ENCODE measurements at places on chromosomes 5 and 9.

DNA sequence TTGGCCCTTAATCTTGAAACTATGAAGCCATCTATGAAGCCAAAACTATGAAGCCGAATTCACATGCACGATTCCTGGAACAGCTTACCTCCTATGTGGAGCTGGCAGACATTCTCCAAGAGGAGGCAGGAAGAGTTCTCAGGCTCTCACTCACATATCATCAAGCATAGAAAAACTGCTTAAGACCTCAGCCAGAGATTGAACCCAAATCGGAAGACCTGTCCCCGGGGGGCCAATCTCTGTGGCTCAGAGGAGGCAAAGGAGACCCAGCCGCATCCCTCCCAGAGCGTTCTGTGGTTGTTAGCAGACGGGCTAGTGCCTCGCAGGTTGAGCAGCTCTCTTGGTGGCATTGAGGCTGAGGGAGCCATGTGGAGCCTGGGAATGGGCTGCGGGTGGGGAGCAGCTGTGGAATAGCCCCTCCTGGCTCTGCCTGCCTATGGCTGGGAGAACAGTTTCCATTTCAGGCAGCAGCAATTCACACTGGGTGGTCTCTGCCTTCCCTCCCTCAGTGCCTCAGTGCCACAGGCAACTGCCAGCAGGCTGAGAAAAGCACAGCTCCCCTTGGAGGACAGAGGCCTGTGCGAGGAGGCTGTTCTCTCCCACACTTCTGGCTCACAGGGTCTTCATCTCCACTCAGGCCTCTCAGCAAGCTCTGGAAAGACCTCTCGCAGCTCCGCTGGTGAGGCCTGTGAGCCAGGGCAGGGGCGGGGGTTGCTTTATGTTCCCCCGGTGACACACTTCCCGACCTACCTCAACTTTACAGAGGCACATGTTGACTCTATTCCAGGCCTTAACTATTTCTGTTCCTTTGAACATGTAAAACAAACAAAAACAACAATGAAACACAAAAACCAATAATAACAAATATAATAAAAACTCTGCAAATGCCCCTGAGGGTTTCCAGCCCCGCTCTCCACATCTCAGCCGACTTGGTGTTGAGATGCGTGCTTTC is 17.4 kb upstream of the TMEM174 start:
- no peak for DNase-seq

DNA sequence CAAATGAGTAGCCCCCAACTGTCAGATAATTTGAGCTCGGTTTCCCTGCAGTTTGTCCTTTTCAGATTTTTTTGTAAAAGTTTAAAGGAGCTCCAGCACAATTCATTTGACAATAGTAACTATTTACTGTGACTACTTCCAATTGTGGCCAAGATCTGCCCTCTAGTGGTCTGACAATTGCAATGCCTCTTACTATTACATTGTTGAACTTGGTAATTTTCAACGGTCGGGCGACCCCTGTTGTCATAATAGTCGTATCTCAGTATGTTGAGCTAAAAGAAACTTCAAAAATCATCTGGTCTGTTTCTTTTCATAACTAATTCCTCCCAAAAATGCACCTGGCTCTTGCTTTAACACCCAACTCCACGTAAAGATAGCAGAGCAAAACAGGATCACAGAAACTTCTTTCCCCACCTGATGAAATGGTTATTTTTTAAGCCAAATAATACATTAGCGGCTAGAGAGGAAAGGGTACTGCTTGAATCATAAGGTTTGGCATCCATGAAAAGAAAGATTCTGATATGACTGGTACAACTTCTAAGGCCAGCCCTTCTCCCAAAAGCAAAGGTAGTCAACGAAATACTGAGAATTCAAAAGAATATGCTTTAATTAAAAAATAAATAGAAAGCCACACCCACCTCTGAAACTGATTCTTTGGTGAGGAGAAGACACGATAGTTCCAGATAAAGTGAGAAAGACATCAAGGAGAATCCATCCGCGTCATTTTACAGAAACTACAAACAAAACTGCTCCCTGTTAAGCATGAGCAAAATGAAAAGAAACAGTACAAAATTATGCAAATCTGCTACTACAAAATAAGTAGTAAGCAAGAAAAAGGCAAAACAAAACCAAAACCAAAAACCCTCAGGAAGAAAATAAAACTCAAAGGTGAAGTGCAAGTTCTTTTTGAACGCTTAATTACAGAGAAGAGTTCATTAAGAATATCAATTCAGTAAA is 76.9 kb upstream of the HTR4 start:
- peak; percentile 48 for DNase-seq

DNA sequence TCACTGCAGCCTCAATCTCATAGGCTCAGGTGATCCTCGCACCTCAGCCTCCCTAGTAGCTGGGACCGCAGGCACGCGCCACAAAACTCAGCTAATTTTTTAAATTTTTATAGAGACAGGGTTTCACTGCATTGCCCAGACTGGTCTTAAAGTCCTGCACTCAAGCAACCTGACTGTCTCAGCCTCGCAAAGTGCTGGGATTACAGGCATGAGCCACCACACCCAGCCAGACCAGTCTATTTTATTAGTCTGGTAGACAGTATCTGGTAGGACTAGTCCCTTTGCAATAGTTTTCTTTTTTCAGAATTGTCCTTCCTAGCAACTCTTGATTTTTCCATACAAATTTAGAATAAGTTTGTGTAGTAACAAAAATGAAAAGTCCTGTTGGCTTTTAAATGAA is 14.1 kb upstream of the GPR150 start:
- DNase-seq: no peak

- no peak for DNase-seq
These were observed 24.0 kb upstream of the SLC12A7 start for GRCh38 chr5:1135696-1136525.

DNA sequence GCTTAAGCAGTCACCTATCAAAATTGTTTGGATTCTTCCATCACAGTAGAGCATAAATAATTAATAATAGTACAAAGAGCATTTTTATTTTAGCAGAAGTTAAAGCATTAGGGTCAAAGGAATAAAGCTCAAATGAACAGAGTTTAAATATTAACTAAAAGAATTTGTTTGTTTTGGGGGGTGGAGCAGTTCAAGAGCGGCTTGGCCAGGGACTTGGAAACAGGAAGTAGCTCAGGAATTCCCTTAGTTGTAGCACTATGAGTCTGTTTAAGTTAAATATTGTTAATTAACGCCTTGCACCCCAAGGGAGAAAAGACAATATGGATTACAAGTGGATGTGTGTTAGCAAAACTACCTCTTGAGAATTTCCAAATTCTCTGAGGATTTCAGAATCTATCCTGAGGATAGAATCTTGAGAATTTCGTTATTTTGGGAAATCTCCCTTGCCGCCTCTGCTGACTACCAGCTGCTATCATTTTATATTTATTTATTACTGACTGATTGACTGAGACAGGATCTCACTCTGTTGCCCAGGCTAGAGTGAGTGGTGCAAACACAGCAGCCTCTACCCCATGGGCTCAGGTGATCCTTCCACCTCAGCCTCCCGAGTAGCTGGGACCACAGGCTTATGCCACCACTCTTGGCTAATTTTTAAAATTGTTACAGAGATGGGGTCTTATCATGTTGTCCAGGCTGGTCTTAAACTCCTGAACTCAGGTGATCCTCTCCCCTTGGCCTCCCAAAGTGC is 96.7 kb upstream of the CHD1 start:
- no peak for DNase-seq

- DNase-seq: no peak
These were observed 25.2 kb downstream of the IL12B start for GRCh38 chr5:159304961-159305595.

- DNase-seq: no peak
These were observed 49.9 kb downstream of the SIL1 start for GRCh38 chr5:139148306-139148705.

GRCh38 chr5:118678746-118679145 is 309.6 kb downstream of the DTWD2 start:
- DNase-seq: no peak

- DNase-seq: no peak
These were observed 30.1 kb upstream of the TENT2 start for GRCh38 chr5:79582186-79582585.

- DNase-seq: no peak
These were observed 32.1 kb downstream of the HSPA4 start for GRCh38 chr5:133083901-133084300.

DNA sequence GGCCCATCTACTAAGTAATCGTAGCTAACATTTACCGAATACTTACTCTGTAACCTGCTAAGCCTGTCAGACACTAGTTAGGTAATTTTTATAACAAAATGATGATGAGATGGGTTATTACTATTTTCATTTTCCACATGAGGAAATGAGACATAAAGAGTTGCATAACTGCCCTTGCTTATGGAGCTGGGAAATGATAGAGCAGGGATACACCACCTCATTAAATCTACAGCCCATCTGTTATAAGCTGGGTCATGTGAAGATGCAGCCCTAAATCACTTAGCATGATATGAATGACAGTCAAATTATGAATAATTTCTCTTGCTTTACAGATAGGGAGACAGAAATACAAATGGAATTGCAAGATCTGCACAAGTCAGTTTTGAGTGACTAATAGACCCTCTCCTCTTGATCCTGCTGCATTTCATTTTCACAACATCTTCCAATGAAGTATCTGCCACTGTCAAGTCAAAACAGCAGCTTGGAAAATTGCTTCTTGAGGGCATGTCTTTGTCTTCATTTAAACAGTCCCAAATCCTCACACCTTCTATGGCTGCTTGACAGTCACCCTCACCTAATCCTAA is 364.7 kb downstream of the PRELID2 start:
- DNase-seq: no peak

- no peak for DNase-seq
These were observed 13.0 kb upstream of the CYFIP2 start for GRCh38 chr5:157252711-157253465.

DNA sequence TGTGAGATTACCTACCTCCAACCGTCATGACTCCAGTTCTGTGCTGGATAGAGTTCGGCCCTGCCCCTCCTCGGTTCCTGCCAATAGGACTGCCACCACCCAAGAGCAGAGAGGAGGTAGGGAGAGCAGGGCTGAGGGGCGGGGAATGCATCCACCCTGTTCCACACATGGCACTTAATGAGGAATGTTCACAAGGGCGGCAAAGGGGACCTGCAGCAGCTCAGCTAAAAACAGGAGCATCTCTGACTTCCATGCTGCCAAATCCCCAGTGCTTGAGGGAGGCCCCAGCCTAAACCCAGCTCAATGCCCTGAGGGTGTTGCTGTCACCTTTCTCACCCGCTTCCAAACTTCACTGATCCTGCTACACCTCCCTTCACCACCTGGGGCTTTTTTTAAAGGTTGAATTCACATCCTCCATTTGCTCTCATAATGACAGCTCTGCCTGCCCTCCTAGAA is 7.8 kb upstream of the DELE1 start:
- DNase-seq: no peak

DNA sequence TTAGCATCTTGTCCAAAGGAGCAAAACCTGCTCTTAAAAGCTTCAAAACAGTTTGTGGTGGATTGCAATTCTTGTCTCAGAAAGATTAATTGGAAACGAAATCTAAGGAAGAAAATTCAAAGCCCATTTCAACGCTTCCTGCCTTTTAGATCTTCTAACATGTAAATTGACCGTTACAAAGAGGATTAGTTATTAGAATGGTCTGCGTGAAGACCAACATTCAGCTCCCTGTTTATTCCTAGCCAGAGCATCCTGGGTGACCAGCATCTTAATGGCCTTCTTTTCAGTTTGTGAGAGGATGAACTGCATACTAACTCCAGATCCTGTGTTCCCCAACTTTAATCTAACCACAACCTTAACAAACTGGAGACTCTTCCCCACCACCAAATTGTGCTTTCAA is 109.9 kb upstream of the SLC1A3 start:
- DNase-seq: no peak

DNA sequence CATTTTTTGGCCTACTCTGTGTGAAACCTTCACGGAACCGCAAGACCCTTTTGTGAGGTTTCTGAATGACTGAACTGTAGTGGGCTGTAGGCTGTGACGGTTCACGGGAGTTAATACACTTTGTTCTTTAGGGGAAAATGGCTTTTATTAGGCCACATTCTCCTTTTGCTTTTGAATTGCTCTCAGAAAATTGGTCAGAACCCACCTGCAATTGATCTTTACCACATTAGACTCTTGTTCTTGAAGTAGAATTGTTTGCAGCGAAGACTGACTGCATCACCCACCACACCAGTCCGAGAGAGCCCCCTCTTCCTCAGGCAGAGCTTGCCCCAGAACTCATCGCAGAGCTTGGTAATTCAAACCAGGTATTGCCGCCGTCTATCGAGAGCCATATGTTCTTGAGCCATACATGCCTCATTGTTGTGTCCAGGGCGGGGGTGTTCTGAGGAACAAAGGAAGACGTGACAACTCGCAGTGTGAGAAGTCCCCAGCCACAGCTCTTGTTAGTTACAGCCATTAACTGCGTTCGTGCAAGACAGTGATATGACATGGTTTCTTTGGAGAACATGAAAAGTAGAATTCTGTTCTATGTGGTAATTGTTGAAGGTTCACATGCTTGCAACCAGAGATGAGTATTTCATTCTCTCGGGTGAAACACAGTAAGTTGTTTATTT is 166.4 kb upstream of the OTULINL start:
- peak; percentile 14 for DNase-seq

GRCh38 chr9:1125741-1126140 is 75.6 kb downstream of the DMRT2 start:
- DNase-seq: no peak

DNA sequence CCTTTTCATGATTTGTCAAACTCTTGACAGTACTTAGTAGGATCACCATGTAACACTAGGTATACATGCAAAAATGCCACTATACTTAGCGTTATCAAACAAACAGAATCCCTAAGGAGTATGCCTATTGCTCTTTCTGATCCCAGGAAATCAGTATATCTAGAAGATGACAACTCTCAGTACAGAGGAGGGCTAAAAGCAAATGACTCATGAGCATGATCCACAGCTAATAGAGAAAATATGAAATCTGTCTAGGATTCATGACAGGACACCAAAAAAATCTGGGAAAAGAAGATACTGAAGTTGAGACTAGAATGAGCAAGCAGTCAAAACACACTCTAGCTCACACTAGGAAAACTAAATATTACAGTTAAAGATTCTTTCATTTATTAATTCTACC is 89.2 kb downstream of the RAPGEF6 start:
- DNase-seq: no peak

DNA sequence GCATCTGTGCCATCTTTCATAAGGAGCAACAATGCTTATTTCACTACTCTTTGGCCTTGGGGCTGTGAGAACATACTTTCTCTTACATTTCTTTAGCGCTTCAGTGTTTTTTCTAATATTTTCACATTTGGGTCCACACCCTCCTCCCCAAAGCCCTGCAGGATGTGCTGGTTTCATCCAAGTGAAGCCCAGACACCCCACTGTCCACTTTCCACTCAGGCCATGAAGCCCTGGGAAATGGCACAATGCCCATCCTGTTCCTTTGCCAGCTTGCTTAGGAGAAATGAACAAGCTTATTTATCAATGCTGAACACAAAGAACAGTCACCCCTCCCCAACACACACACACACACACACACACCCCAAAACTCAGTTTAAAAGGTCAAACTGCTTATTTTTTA is 17.3 kb upstream of the TMOD1 start:
- DNase-seq: no peak
